ENCODE measurements at places on chromosomes 11 and 22.

- DNase-seq = no peak
Measured at GRCh38 chr11:28636566-28636965, 528.4 kb downstream of the METTL15 start.

DNA sequence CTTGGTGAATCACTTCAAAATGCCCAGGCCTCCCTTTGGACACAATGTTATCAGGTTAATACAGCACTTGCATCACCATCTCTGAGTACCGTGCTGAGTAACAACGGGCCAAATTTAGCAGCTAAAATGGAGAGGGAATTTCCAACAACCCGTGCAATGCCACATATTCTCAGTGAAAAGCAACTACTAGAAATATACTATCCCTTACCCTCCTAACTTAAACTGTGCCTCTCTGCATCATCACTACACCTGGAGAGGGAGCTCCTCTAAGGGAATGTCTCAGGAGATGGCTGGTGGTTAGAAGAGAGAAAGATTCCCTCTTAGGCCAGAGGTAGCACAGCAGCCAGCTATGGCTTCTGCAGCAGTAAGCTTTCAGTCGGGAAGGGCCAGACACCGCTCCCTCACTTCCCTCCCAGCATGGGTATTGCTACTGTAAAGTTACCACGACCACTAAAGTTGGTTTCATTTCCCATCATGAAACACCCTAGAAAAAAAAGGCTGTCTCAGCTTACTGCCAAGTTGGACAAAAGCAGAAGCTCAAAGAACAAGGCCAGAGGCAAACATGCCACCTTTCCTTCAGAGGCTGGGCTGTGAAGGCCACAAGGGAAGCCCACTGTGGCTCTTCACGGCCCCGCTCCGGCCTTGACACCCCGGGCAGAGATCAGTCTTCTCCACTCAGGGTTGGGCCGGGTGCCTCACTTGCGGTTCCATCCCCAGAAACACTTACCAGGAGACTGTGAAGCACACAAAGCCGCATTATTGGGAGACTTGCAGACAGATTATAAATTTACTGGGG, 3.9 kb downstream of the MAML2 start:
- DNase-seq = no peak

DNA sequence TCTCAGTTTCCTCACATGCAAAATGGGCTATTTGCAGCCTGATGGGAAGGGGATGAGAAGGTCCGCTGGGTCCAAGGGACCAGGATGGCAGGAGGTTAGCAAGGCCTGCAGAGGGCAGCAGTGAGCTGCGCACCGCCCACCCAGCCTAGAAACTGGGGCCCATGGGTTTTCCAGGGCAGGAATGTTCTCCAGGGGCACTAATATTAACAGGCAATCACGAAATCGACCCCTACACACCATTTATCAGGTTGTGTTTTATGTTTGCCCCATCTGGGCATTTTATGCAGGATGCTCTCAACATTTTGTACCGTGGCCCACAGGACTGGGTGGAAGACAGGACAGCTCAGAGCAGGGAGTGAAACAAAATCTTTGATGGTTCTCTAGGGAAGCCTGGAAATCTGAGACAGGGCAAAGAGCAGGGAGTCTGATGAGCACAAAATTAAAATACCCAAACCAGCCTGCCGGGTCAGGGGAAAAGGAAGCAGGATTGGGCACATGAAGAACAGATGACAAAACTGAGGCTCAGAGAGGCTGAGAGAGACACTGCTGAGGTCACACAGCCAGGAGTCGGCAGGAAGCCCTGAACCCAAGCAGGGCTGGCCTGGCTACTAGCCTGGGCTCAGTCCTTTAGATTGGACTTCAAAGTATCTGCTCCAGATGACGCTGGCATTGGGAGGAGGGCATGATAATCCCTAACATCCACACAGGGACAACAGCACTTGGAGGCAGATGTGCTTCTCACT, 1.6 kb upstream of the BCR start:
- DNase-seq = no peak

DNA sequence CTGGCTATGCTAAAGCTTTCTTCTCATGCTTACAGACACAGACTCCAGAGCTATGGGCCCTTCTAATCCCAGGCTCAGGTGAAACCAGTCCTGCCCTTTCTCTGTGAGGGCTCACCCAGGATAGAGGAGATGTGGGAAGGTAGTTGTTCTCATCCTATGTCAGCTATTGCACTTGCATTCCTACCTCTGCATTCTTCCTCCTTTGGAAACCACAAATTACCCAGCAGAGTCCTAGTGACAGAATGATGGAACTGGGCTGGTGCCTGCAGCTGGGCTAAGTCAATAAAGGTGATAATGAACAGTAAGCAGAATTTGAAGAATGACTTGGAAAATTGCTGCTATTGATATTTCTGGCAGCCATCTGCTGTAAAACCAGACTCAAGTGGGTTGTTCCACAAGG, 560.0 kb downstream of the TMEM135 start:
- DNase-seq = no peak

GRCh38 chr11:22922672-22923071, 62.4 kb upstream of the CCDC179 start:
- no peak for DNase-seq

GRCh38 chr11:124791626-124792341, 8.4 kb downstream of the MSANTD2 start:
- DNase-seq = no peak

DNA sequence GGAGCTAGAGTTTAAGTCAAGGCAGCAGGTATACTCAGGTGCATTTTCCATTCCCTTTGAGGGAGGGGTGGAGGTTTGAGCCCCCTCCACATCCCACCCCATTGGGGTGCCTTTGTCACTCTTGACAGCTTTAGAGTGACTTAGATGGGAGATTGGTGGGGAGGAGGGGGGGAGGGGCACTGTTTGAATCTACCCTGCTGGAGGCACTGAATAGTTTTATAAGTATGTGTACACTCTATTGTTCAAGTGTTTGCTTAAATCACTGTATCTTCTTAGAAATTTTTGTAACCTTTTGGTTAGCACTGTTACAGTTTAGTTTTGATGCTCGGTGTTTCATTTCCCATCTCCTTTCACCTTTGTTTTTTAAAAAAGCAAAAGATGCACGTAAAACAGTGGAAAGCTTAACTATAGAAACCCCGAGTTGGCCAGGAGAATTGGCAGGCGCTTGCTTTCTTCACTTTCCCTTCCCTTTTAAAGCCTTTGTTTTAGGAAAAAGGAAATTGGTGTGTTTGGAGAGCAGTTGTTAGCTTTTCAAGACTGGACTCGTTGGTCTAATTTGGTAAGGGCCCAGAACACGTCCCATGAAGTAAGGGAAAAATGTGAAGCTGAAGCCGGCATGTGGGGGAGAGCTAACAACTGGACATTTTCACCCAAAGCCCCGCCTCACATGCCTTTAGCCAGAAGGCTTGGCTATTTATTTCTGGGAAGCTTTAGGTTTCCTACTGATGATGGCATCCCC, 42.8 kb downstream of the TNRC6B start:
- no peak for DNase-seq

DNA sequence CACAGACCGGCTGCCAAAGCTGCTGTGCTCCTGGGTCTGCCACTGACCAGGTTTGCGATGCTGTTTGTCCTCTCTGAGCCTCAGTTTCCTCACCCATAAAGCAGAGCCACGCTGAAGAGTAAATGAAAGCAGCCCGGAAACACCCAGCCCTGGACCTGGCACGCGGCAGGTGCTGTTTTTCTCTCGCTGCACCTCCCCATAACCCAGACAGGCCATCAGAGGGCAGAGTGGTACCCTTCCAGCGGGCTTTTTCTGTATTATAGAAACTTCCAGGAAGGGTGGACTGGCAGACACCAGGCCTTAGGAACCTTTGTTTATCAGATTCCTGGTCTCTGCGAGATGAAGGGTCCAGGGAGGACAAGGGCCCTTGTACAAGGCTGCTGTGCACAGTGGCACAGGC, 17.9 kb upstream of the FGF19 start:
- no peak for DNase-seq

GRCh38 chr11:28743061-28743550, 634.9 kb downstream of the METTL15 start:
- no peak for DNase-seq

DNA sequence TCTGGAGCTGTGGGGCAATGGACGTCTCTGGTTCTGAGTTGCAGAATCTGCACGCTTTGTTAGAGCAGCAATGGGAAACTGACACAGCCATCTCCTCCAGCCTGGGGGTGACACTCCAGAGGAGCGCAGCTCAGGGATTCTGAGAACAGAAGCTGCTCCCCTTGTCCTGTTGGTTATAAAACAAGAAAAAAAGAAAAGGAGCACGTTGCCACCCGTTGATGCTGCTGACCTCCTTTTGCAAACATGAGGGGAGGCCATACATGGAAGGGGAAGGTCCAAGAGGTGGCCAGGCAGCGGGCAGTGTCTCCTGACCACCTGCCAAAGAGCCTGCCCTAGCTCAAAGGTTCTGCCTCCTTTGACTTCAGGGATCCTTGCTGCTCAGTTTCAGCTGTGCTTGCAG, 61.0 kb downstream of the SPATA19 start:
- no peak for DNase-seq

DNA sequence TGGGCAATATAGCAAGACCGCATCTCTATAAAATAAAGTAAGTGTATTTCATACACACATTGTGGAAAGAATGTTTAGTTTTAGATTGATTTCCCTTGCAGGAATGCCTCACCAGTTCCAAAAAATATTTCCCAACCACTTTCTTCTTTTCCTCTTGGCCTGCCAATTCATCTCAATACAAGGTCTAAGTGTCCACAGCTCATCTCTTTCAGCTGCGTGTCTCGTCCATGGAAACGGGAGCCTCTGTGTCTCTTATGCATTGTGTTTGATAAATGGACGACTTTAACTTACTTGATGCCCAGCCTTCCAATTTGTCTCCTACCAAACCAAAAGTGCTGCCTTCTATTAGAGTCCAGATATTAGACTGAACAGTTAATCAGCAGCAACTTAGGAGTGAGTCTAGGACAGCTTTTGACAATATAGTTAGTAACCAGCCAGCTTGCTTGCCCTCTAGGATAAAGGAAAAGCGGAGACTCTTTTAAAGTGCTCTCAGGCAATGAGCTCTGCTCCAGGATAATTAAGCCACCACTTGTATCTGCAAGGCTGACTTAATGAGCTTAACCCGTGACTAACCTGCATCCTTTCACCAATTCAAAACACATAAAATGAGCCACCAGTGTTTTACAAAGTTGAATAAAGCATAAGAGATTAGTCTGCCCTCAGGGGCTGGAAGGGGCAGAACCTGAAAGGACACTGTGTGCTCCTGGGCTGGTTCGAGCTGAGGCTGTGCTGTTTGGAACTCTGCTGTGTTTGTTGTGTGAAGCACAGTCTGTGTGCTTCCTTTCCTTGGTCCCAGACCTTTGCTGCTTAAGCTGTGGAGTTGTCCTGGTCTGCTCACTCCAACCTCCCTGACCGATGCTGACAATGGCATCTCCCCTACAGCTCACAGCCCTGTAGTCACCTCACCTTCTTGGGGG, 27.5 kb downstream of the FBXO7 start:
- DNase-seq = no peak

- DNase-seq = no peak
Measured at GRCh38 chr11:78350646-78351165, 66.9 kb downstream of the GAB2 start.

GRCh38 chr11:93604008-93604660, 57.3 kb upstream of the CEP295 start:
- no peak for DNase-seq

- DNase-seq = no peak
Measured at GRCh38 chr11:117195258-117195657, 3.9 kb upstream of the TAGLN start.

- DNase-seq = no peak
Measured at GRCh38 chr22:45248832-45249561, 8.3 kb upstream of the KIAA0930 start.

DNA sequence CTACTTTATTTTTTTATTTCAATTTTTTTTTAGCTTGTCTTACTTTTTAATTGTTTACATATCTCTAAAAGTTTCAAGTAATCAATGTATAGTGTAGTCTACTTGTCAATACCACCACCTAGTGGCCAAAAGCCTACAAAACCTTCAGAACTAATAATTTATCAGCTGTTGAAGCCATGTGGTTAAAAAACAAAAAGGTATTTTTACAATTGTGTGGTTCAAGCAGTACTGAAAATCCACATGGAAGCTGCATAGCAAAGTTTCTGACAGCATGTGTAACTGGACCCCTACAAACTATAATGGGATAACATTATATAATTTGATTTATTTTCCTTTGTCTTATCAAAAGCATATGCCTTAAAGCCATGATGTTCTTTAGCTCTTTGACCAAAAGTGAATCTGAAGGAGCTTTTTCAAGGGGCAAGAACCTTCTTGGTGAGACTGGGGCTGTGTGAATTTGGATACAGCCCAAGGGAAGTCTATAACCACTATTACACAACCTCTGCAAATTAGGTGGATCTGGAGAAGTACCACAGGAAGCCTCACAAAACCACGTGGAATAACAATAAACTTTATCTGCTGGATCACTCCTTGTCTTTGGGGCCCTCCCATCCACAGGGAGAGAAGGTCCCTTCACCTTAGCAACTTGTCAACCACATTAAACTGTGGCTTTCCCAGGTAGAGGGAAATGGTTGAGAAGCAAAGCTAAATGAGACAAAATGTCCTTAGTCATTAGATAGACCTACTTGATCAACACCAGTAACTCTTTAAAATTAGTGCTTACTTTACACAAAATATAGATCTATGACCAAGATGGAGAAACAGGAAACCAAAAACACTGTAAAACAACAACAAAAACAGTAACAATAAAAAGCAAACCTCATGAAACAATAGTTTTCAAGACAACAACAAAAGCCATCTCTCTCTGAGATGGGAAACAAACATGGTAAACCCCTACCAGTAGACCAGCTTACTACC, 9.9 kb downstream of the NARS2 start:
- no peak for DNase-seq

GRCh38 chr11:106828976-106829375, 189.3 kb downstream of the GUCY1A2 start:
- no peak for DNase-seq

GRCh38 chr22:37300551-37301017, 18.3 kb downstream of the CYTH4 start:
- no peak for DNase-seq

GRCh38 chr11:113091481-113091780, 130.2 kb downstream of the NCAM1 start:
- DNase-seq = no peak
